ENCODE measurements at places on chromosomes 7 and 10.

DNA sequence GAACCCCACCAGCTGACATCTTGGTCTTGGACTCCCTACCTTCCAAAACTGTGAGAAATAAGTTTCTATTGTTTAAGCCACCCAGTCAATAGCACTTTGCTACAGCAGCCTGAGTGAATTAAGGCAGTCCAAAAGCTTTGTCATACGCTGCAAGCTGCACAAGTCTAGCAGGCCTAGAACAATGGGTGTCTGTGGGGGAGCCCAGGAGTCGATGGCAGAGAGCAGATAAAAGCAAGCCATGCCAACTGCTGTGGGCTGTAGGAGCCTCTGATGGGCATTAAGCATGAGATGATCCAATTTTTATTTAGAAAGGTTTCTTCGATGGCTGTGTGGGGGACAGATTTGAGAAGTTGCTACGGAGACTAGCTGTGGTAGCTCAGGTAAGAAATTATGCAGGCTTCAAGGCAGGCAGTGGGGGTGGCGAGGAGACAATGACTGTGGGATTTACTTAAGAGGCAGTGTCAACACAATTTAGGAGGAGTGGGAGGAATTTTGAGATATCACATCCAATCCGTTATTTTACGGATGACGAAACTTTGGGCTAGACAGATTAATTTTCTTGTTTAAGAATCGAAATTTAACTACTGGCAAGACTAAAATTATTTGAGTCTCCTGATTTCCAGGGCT is 110.4 kb downstream of the NRCAM start:
- no peaks in the 10 kb centered on the region for H3K4me1 ChIP-seq
- no peak overlapping the region for H3K27ac ChIP-seq
- no peak for DNase-seq
- no peaks in the 10 kb centered on the region for H3K36me3 ChIP-seq
- H3K4me3 ChIP-seq: no peak overlapping the region
- no peaks in the 10 kb centered on the region for H3K27me3 ChIP-seq

- H3K27me3 ChIP-seq: peaks cover 7% of the 10 kb centered on the region
- peaks cover 11% of the 10 kb centered on the region for H3K4me1 ChIP-seq
- H3K4me3 ChIP-seq: no peak within 1 kb of the TSS
- peak; percentile 22 for DNase-seq
- no peak within 1 kb of the TSS for H3K27ac ChIP-seq
Observed at GRCh38 chr10:49613882-49614241, at the start of gene CHAT. Gene CHAT, plus strand, starts transcription at chr10:49614037. Its CDS starts 153 bp downstream, at chr10:49614190.

DNA sequence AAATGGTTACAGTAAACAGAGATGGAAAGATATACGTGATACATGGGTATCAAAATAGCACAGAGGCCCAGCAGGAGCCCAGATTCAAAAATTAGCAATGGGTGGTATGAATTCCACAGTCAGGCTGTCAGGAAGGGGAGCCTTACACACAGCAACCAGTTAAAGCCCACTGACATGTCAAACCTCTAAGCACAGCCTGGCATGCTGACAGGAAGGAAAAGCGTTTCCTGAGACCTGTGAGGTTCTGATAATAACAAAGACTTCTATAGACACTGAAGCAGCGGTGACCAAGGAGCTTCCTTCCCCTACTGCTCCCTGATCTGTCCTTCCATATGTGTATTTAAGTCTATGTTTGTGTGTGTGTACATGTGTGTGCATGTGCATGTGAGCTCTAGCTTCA is 89.9 kb downstream of the PHYHIPL start:
- H3K4me1 ChIP-seq: peaks cover 16% of the 10 kb centered on the region
- no peak for DNase-seq
- H3K27me3 ChIP-seq: no peaks in the 10 kb centered on the region
- no peak overlapping the region for H3K27ac ChIP-seq

- no peaks in the 10 kb centered on the region for H3K4me1 ChIP-seq
- no peaks in the 10 kb centered on the region for H3K36me3 ChIP-seq
- no peak for DNase-seq
Observed at GRCh38 chr7:157309988-157310668, 26.7 kb upstream of the DNAJB6 start.

DNA sequence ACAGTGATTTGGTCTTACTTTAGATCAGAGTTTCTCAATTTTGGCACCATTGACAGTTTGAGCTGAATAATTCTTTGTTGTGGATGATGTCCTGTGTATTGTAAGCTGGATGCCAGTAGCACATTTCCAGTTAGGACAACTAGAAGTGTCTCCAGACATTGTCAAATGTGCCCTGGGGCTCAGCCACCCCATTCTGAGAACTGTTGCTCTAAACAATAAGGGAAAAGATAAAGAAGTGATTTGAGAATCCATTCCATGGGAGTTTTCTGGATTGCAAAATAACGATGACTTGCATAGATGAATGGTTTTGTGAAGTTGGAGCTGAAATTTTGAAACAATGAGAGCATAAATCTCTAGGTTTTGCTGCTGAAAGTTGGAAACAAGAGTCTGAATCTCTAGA is 44.6 kb downstream of the NUP205 start:
- H3K27ac ChIP-seq: no peak overlapping the region
- no peak overlapping the region for H3K4me3 ChIP-seq
- no peak for DNase-seq
- no peaks in the 10 kb centered on the region for H3K4me1 ChIP-seq
- H3K36me3 ChIP-seq: peaks cover 83% of the 10 kb centered on the region
- no peaks in the 10 kb centered on the region for H3K27me3 ChIP-seq

DNA sequence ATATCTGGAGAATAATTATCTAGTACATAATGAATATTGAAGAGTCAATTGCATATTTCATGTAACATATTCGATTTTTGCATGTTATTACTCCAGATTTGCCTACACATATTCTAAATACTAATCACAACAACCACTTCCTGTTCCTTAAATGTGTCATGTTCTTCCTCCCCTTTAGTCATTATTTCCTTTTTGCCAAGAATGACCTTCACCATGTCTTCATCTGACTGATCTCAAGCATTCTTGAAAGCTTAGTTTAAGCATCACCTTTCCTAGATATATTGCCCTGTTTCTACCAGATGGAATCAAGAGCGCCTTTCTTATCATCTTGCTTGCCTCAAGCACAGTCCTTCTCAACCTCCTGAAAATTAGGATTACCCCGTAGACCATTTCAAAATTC is 23.5 kb upstream of the MEOX2 start:
- H3K4me1 ChIP-seq: no peaks in the 10 kb centered on the region
- DNase-seq: no peak
- no peak overlapping the region for H3K4me3 ChIP-seq
- H3K27me3 ChIP-seq: no peaks in the 10 kb centered on the region
- no peak overlapping the region for H3K27ac ChIP-seq
- no peaks in the 10 kb centered on the region for H3K36me3 ChIP-seq

DNA sequence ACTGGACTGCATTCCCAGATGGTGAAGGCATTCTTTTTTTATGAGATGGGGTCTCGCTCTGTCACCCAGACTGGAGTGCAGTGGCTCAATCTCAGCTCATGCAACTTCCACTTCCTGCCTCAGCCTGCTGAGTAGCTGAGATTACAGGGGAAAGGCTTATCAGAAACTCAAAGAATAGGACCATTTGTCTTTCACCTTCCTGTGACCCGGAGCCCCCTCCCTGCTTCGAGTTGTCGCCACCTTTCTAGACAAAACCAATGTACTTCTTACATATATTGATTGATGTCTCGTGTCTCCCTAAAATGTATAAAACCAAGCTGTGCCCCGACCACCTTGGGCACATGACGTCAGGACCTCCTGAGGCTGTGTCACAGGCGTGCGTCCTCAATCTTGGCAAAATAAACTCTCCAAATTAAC is 1.8 kb upstream of the METTL27 start:
- H3K4me1 ChIP-seq: peaks cover 2% of the 10 kb centered on the region
- H3K4me3 ChIP-seq: no peak overlapping the region
- H3K36me3 ChIP-seq: no peaks in the 10 kb centered on the region
- no peak for DNase-seq
- H3K27me3 ChIP-seq: no peaks in the 10 kb centered on the region

DNA sequence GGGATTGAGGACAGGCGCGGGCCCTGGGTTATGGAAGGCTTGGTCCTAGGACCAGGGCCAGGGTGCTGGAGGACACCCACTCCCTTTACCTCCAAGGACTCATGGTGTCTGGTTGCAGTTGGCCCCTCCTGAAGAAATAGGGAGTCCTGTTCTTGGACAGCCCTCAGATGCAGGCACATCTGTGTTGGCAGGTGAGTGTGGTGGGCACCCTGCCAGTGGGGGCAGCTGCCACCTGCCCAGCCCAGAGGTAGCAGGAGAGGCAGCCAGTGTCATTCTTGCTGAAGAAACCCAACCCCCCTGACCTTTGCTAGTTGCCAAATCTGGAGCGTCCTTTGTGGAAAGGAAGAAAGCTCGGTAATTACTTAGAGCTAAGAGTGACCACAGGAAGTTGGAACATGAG is 8.3 kb downstream of the GALNT17 start:
- no peaks in the 10 kb centered on the region for H3K36me3 ChIP-seq
- no peak overlapping the region for H3K27ac ChIP-seq
- DNase-seq: no peak
- H3K4me3 ChIP-seq: no peak overlapping the region
- H3K27me3 ChIP-seq: no peaks in the 10 kb centered on the region
- H3K4me1 ChIP-seq: no peaks in the 10 kb centered on the region

DNA sequence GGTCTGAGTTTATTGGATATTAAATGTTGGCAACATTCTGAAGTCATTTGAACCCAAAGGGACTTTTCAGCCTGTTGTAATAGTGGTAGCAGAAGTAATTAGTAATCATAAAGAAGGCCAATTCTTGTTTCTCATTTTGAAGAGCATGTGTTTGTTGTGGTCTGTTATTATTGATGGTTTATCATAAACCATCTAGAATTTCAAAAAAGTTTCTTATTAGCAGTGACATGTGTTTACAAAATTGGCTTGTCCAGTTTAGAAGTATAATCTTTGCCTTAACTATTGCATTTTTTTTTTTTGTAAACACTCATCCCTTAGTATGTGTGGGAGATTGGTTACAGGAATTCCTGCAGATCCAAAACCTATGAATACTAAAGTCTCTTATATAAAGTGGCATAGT is 177.8 kb downstream of the BBS9 start:
- no peak overlapping the region for H3K27ac ChIP-seq
- DNase-seq: no peak
- no peaks in the 10 kb centered on the region for H3K36me3 ChIP-seq
- H3K4me1 ChIP-seq: no peaks in the 10 kb centered on the region
- H3K27me3 ChIP-seq: no peaks in the 10 kb centered on the region
- H3K4me3 ChIP-seq: no peak overlapping the region

DNA sequence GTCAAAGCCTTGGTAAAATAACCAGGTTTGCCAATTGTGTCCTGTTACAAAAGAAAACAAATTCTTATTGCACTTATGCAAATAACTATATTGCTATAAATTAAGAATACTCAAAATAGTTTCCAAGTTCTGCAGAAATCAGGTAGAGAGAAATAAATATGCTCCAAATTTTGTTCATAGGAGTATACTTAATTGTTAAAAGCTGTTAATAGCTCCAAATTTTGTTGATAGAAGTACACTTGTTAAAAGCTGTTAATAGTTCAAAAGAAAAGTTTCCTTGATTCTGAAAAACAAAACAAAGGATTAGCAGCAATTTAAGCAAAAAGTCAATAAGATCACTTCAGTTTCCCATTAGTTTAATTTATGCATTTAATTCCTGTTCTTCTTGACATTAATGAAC is 46.4 kb upstream of the ZNF138 start:
- DNase-seq: no peak
- no peaks in the 10 kb centered on the region for H3K4me1 ChIP-seq
- no peaks in the 10 kb centered on the region for H3K27me3 ChIP-seq
- H3K4me3 ChIP-seq: no peak overlapping the region
- no peaks in the 10 kb centered on the region for H3K36me3 ChIP-seq

- peaks cover 3% of the 10 kb centered on the region for H3K27me3 ChIP-seq
- no peak overlapping the region for H3K27ac ChIP-seq
- H3K36me3 ChIP-seq: no peaks in the 10 kb centered on the region
Observed at GRCh38 chr10:111273235-111273634, 196.4 kb downstream of the ADRA2A start.

DNA sequence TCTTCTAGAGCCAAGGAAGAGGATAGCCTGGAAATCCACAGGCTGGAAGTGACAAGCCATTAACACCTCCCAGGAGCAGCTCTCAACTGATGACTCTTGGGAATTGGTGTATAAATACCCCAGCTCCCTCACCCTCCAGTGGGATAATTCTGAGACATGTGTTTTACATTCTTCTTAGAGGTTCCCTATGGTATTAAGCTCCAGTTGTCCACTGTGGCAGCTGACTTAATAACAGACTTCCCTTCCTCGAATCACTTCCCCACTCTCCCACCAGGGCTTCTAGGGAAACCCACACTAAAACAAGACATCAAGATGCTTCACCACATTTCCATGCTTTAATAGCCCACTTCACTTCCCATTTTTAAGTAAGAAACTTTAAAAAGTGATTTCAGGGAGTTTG is 47.2 kb downstream of the FAM107B start:
- DNase-seq: no peak
- no peak overlapping the region for H3K27ac ChIP-seq
- H3K4me1 ChIP-seq: no peaks in the 10 kb centered on the region

DNA sequence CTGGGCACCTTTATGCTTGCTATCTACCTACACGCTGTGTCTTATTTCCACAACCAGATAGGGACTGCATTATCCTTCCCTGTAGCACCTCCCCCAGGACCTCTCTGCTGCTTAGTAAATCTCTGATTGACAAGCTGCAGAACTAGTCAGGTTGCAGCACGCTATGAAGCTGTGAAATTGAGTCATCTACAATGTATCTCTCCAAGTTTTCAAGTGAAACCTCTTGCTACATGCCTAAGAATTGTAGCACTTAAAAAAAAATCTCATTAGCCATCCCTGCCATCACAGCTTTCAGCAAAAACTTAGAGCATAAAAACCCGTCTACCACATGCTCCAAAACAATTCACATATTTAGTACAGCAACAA is 69.7 kb upstream of the FGFR2 start:
- no peak overlapping the region for H3K4me3 ChIP-seq
- H3K4me1 ChIP-seq: no peaks in the 10 kb centered on the region
- H3K27me3 ChIP-seq: no peaks in the 10 kb centered on the region
- H3K27ac ChIP-seq: no peak overlapping the region
- no peaks in the 10 kb centered on the region for H3K36me3 ChIP-seq
- no peak for DNase-seq

DNA sequence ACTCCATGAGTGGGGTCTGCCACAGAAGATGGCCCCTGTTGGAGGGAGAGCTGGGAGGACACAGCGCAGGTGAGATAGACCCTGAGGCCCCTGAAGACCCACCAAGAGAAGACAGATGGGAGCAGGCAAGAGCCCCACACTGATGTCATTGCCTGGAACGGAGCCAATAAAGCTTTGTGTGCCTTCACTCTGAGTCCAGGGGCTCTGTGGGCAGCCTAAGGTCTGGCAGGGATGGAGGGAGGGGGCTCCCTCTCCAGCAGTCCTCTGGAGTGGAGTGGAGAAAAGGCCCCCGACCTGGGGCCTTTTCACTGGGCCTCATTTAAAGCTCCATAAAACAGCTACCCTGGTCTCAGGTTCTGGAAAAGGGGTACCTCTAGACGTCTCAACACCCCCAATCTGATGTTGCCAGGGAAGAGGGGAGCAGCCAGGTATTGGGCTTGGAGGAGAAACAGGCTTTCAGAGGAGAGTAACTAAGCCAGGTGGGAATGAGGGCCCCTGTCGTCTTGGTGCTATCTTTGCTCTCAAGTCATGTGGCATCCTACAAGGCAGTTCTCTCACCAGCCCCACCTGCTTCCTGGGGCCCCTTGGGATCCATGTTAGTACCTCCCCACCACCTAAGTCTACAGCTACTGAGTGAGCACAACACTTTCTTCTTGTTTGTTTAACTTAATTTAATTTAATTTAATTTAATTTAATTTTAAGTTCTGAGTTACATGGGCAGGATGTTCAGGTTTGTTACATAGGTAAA is 1.4 kb downstream of the C10orf62 start:
- DNase-seq: no peak
- H3K36me3 ChIP-seq: no peaks in the 10 kb centered on the region
- no peak overlapping the region for H3K27ac ChIP-seq
- peaks cover 9% of the 10 kb centered on the region for H3K4me1 ChIP-seq
- H3K27me3 ChIP-seq: no peaks in the 10 kb centered on the region
- H3K4me3 ChIP-seq: no peak overlapping the region

Data from psoas muscle (tissue), 8 donors.